ENCODE measurements at places on chromosomes 4 and X. TPM values are rescaled to one million over a fixed set of nuclear protein-coding genes. Genes with fewer than 3 reads are reported as not detected.

DNA sequence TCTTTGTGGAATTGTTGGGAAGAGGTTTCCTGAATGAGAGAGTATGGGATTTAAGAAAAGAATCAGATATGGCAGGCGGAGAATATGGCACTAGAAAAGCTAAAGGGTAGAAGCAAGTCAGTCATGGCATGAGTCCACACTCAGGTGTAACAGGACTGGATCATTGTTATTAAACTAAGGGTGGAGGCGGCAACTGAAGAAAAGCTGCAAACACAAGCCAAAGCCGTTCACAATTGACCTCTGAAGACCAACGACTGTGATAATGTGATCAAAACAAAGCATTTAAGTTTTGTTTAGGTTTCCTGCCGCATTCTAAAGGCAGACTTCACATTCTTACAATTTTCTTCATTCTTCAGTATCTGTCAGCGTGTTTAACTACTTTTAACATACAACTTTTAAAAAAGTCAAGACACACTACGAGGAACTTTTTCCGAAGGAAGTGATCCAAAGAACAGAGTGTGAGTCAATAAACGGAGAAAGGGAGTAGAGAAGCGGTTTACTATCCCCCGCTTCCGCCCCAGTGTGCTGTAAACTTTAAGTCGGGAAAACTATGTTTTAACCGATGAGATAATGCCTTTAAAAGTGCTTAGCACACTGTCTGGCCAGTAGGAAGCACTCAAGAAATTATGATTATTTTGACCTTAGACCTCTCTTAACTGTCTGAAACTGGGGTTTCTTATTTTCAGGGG, 909 bp upstream of the SLAIN2 start:
- DNase-seq, result no peak

DNA sequence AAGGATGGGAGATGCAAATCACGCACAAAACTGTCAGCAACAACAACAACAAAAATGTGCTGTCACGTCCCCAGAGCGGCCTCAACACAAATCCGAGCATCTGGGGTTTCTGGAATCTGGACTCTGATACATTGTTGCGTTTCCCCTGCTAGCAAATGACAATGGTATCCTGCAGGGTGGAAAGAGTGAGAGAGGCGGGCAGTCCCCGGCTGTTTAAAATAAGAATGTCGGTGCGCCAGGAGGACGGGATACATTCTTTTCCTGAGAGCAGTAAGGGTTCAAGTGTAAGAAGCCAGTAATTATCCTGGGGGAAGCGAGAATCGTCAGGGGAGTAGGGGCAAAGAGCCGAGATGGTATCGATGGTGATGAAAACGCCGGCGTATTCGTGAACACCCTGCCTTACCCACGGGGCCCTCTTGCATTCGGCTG, 310.2 kb downstream of the ASMT start:
- DNase-seq, result no peak

NEIL3 gene
- not detected for total RNA-seq

DNA sequence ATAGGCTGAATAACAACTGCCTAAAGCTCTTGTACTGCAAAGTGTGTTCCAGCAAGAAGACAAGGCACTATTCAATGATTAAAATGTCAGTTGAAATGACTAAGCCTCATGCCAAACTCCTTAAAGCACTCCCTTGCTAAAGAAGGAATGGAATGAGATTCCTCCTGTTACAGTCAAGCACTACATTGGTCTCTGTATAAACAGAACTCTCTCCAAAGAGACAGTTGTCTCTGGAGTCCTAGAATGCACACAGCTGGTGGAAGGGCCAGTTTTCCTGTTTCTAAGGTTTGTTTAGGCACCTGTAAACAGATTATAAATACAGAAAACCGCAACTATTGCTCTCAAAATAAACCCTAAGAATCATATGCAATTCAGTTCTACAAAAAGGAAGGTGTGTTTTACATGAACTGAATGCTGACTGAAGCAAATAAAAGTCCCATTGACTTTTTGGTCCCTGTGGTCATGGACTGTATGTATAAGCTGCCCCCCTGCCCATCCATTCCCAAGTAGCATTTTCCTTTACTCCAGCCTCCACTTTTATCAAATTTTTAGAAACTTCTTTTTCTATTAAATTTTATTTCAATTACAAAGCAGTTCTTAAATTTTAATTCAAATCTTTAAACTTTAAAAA, 47.0 kb downstream of the FAT1 start:
- no peak for DNase-seq

LARP1B gene
- 30.3 TPM for total RNA-seq

PRRG3 gene
- 0.91 TPM for total RNA-seq

- no peak for DNase-seq
These were observed 116.4 kb downstream of the RAP1GDS1 start for GRCh38 chr4:98377559-98377958.

DNA sequence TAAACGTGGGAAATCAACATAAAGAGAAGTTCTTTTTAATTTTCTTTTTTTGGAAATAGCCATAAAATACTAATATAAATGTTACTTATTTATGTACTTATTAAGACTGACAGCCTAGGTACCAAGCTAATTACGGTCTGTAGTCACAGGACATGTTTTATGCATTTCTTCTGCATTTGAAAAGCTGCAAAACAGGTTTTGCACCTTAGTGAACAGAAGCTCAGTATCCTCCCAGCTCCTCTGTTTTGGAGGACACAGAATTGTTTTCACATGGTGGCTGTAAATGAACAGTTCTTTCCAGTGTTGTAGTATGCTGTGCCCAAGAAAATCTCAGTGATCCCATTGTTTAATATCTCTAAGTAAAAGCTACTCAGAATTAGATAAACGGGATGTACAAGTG, 1788.0 kb upstream of the TENM3 start:
- no peak for DNase-seq

RAB9B gene
- 6.5 TPM for total RNA-seq

DNA sequence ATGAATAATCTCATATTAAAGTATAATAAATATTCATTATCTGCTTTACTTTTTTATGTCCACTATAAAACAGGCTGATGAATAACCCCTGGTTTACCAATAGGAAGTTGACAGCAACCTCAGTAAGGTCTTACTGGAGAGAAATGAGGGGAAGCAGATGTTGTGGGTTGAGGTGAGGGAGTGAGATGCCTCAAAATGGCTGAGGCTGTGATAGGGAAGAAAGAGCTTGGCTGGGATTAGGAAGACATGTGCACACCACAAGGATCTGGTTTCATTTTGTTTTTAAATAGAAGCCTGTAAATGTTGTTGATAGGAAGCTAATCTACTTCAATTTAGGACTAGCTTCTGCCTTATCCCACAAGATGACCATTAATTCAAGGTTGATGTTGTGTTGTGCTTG, 14.4 kb upstream of the CYBB start:
- no peak for DNase-seq

- no peak for DNase-seq
These were observed 31.1 kb downstream of the F11 start for GRCh38 chr4:186297013-186297645.

- no peak for DNase-seq
These were observed 151.4 kb upstream of the USP9X start for GRCh38 chrX:40933706-40934425.

GYG2 gene
- 4.9 TPM for total RNA-seq

ASB12 gene
- total RNA-seq, result 2.1 TPM

GRCh38 chr4:56874923-56875322, 32.8 kb upstream of the REST start:
- DNase-seq, result no peak

DNA sequence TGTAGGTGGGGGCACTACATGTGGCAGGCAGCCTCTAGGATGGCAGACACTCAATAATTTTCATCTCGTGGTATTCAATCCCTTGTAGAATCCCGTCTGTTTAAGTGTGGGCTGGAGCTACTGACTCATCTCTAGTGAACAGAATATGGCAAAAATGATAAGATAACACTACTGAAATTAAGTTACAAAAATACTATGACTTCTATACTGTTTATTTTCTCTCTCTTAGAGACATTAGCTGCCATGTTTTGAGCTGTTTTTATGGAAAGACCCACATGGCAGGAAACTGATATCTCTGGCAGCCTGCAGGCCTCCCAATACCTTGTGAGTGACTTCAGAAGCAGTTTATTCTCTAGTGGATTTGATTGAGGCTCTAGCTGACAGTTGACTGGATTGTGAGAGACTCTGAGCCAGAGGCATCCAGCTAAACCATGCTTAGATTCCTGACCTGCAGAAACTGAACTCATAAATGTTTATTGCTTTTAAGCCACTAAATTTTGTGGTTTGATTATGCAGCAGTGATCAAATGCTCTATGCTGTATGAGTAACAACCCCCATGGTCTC, 298.8 kb upstream of the CTSO start:
- no peak for DNase-seq
